Neural progenitor cell (in vitro differentiated cells): ENCODE measurements at places on chromosomes 13 and 19.

GRCh38 chr19:29675120-29675649 is 9.9 kb downstream of the PLEKHF1 start:
- no peak for DNase-seq

GRCh38 chr13:40592035-40592434 is 74.4 kb downstream of the FOXO1 start:
- DNase-seq = no peak

GRCh38 chr13:99655351-99656091 is 154.2 kb downstream of the TM9SF2 start:
- peak; percentile 45 for DNase-seq

DNA sequence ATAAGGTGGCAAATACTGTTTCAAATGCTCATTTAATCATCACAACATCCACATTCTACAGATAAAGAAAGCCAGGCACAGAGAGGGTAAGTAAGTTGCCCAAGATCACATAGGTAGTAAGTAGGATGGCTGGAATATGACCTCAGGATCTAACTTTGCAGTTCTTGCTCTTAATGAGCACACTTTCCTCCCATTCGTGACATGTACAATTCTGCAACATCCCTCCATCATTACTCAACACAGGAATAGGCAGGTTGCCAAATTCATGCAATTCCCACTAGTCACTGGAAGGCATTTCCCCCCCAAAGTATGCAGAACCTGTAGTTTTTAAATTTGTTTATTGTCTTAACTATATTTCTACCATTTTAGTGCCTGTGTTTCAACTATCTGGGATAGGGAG is 109.2 kb downstream of the OLFM4 start:
- no peak for DNase-seq

DNA sequence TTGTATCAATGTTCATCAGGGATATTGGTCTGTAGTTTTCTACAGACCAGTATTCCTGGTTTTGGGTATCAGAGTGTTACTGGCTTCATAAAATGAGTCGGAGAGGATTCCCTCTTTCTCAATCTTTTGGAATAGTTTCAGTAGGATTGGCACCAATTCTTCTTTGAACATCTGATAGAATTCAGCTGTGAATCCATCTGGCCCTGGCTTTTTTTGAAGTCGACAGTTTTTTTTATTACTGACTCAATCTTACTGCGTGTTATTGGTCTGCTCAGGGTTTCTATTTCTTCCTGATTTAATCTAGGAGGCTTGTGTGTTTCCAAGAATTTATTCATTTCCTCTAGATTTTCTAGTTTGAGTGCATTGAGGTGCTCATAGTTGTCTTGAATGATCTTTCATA is 11.4 kb downstream of the TEX26 start:
- no peak for DNase-seq

DNA sequence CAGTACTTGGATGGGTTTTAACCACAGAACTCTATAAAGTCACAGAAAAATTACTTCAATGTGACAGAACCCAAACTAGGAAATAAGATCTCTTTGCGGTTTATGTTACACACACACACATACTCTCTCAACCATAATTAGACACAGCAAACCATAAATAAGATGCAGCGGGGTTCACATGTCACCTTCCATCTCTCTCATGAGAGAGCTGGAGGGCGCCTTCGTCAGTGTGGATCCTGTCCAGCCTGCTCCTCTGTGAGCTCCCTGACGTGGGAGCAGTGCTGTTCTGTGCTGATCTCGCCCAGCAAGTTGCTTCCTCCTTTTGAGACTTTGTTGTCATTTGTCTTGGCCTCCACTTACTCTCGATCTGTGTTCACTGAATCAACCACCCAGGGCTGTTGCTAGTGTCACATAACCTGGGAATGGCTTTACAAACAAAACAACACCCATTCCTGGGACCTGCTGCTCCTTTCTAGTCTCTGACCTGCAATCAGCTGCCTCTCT is 204.9 kb upstream of the KL start:
- peak; percentile 15 for DNase-seq

- DNase-seq = no peak
Measured at GRCh38 chr19:32864318-32865007, 5.1 kb downstream of the SLC7A9 start.

GRCh38 chr13:85652491-85652890 is 146.7 kb downstream of the SLITRK6 start:
- DNase-seq = no peak

DNA sequence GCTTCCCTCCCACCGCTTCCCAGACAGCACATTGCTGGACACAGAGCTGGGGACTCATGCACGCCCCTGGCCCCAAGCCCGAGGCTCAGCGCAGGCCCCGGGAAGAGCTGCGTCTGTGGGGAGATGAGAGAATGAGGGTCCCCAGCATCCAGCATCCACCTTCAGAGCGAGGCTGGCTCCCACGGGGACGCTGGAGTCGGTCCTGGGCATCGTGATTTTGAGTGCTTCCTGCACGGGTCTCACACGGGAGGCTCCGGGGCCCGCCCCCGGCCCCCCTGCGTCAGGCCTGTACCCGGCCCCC is 4.7 kb downstream of the NCLN start:
- no peak for DNase-seq

GRCh38 chr13:79541426-79542049 is 60.6 kb downstream of the NDFIP2 start:
- DNase-seq = peak; percentile 40

DNA sequence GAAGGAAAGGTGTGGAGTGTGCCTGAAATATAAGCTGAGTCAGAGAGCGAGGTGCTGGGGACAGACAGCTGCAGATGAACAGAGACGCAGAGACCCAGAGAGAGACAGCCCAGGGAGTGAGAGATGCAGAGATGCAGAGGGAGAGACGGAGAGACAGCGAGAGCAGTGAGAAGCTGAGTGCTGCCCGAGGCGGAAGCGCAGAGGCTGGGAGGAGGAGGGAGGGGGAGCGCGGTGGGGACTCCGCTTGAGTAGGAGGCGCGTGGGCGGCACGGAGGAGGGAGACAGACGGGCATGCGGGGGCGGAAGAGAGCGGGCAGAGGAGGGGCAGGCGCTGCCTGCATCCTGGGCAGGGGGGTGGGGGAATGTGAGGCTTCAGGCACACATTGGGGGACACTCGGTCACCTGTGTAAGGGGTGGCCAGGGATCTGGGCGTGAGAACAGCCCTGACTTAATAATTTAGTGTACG is 25.7 kb downstream of the SLC8A2 start:
- DNase-seq = peak; percentile 58

GRCh38 chr13:64078025-64078424 is 2662.4 kb upstream of the PCDH20 start:
- DNase-seq = no peak

DNA sequence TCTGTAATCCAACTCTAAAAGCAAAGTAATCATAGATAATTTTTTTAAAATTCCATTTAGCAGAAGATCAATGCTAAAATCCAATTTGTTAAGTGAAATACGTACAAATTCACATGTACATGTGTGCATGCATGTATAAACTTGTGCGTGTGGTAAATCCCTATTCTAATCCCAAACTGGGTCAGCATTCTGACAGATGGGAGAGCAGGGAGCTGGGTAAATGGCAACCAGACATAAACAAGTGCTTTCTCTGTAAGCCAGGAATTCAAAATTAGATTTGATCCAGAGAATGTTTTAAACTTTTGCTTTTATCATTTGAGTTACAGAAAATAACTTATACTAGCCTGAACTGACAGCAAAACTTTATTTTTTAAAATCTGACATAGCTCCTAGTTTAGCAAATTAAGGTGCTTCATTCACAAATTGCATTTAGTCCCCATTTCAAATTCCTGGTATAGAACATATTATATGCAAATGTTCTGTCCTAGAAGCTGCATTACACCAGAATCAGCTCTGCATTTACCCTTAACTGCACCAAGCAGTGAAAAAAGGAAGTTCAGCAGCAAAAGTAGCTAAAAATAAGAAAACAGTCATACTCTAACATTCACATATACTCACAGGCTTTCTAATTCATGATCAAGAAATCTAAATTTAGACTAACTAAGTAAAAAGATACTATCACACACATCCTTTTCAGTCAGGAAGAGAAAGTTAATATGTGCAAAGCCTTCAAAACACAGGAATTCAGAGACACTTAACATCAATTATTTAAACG is 32.6 kb downstream of the UBL3 start:
- DNase-seq = no peak

DNA sequence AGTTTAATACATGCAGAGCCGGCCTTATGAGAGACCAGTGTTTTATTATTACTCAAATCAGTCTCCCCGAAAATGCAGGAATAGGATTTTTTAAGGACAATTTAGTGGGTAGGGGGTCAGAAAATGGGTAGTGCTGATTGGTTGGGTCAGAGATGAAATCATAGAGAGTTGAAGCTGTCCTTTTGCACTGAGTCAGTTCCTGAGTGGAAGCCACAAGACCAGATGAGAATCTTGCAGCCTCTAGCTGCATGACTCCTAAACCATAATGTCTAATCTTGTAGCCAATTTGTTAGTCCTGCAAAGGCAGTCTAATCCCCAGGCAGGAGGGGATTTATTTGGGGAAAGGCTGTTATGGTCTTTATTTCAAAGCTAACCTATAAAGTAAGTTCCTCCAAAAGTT is 1163.9 kb downstream of the DIAPH3 start:
- no peak for DNase-seq

DNA sequence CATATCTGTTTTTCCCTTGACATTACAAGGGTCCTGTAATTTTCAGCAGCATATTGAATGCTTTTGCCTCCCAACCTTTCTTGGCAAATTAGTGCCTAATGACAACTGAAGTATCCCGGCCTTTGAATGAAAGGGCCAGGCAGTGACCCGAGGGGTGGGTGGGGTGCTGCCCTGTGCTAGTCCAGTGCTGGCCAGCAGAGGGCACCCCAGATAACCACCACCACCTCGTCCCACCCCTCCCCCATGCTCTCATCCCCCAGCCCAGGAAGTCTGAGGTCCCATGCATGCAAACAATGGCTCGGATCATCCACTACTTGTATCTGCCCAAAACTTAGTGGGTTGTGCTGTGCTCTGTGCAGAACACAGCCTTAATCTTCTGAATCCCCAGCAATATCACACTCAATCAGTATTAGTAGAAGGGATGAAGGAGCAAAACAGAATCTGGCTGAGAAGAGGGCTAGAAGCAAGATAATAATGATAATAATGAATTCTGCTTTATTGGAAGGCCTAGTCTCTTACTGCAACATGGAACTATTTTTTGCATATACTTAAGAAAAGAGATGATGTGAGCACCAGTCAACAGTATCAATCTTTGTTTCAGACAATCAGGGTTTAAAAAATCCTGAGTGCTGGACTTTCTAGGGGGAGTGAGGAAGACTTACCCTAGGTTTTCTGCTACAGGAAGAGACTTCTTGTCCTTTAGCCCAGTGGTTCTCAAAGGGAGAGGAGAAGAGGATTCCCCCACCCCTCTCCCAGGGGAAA is 3.8 kb downstream of the ATP12A start:
- DNase-seq = peak; percentile 88

DNA sequence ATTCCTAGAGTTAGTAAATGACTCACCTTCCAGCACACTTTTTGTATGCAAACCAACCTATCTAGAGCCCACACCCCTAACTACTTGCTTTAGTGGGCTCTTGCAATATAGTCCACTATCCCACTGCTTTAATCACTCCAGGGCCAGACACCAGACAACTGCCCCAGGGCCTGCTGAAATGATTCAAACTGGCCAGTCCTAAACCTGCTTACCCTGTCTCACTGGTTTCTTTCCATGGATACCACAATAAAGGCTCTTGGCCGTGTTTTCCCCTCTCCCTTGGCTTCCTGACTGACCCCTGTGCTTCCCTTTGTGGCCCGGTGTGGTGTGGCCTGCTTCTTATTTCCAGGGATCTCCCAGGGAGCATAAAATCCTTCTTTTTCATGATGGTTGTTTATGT is 14.6 kb downstream of the HS6ST3 start:
- no peak for DNase-seq

- peak; percentile 19 for DNase-seq
Measured at GRCh38 chr19:54415901-54416673, 823 bp downstream of the TTYH1 start.

- peak; percentile 71 for DNase-seq
Measured at GRCh38 chr19:2034729-2035589, 16.1 kb downstream of the MKNK2 start.

DNA sequence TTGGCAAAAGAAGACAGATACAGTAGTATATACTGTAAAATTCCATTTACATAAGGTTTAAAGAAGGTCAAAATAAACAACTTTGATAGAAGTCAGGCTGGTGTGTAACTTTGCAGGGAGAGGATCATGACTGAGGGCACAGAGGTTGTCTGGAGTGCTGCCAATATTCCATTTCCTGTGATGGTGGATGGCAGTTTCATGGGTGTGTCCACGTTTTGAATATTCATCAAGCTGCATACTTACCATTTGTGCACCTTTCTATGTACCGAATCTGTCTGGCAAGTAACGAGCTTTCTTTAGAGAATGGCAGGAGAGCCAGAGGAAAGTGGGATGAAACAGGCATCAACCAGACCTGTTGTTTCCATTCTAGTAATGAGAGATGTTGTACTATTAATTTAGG is 420.5 kb upstream of the HTR2A start:
- DNase-seq = no peak

DNA sequence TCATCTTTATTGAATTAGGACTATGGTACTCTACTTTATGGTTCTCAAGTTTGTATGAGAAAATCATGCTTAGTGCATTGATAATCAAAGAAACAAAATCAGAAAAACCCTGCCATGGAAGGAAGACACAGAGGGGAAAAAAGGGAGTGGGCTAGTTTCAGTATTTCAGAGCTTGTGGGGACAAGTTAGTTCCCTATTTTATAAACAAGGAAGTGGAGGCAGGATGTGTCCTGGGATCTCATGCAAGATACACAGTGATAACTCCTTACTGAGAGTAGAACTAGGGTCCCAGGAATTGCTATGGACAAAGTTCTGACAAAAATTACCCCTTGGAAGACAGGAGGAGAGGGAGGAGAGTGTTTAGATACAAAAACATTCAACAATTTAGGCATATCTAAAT is 1277.3 kb downstream of the UQCRFS1 start:
- no peak for DNase-seq

GRCh38 chr13:98482476-98483444 is 94.1 kb downstream of the STK24 start:
- DNase-seq = peak; percentile 45

GRCh38 chr19:5644037-5644436 is 21.2 kb downstream of the SAFB start:
- no peak for DNase-seq
